ENCODE measurements at places on chromosomes 1 and 21. TPM values are rescaled to one million over a fixed set of nuclear protein-coding genes. Genes with fewer than 3 reads are reported as not detected.
A peak's percentile ranks its signal among the peaks of the same experiment; 100 is the strongest.

SPRR4 gene
- total RNA-seq = not detected

TNFAIP8L2 gene
- total RNA-seq = 4.1 TPM

GRCh38 chr1:26602378-26602959 is 72.9 kb downstream of the RPS6KA1 start:
- DNase-seq = no peak

- DNase-seq = no peak
Observed at GRCh38 chr1:47805921-47806361, 191.2 kb downstream of the TRABD2B start.

DNA sequence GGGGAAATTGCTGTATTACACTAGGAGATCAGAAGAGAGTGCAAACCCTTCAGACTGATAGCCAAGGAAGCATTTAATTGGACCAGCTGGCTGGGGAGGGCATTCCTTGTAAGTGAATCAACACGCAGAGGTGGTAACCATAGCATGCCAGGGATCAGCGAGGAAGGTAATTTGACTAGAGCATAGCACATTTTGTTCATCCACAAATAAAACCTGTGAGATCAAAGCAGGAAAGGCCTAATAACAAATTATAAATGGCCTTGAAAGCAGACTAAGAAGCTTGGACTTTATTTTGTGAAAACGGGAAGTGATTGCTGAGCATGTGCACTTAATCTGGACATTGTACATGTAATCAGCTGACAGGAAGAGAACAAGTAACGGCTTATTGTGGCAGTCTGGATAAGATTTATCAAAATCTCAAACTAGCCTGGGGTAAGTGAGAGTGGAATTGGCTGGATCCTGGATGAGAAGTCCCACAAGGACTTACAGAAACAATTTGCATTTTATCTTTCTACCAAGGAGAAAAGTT is 11.7 kb upstream of the CD55 start:
- no peak for DNase-seq

DNA sequence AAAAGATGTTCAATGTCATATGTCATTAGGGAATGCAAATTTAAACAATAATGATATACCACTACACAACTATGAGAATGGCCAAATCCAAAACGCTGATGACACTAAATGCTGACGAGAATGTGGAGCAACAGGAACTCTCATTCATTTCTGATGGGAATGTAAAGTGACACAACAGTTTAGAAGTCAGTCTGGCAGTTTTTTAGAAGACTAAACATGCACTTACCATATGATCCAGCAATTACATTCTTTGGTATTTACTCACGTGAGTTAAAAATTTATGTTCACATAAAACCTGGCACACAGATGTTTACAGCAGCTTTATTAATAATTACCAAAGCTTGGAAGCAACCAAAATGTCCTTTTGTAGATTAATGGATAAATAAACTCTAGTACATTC is 110.4 kb upstream of the C1orf21 start:
- DNase-seq = no peak

GRCh38 chr1:35062518-35063196 is 16.5 kb upstream of the ZMYM1 start:
- peak; percentile 48 for DNase-seq

DNA sequence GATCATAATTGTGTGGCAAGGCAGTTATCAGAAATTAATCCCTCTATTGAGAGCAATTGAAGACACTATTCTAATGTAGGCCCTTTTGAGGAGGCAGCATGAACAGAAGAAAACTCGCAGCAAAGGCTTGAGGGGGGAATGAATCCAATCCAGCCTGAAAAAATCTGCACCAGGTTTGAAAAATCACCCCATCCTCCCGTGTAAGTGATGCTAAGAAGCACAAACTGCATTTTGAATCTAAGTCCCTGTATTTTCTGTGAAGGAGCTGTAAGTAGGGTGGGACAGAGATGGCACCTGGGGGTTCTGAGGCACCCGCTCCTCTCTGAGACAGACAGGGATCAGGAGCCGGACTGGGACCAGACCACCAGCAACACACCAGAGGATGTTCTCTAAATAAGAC is at the start of gene CRB1:
CRB1 (plus strand) TSS at position 241 of the 400 bp plus-strand sequence. CDS start 161 bp downstream, outside the sequence.
- no peak for DNase-seq

DNA sequence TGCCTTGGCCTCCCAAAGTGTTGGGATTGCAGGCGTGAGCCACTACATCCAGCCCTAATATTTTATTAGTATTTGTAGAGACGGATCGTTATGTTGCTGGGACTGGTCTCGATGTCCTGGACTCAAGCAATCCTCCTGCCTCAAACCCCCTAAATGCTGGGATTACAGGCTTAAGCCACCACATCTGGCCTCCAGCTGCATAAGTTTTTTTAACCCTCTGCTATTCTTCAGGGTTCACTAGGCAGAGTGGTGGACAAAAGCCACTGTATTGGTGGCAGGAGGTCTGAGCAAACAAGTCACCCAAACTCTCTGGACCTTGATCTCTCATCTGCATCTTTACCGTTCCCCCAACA is 10.1 kb upstream of the CLIC4 start:
- DNase-seq = no peak

DNA sequence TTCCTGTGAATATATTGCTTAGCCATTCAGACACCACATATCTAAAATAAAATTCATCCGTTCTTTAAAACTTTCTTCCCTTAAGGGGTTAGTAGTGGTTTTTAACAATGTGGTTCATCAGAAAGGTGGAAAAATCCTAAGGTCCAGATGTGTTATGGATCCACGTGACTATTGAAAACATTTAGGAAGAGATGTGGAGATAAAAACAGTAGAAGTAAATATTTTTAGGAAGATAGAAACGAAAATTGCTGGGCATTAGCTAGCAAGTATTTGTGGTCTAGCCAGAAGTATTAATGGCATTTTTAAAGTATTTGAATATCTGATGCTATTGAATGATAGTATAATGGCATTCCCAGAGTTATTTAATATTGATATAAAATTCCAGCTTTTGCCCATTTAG is 180.8 kb downstream of the LTN1 start:
- DNase-seq = no peak
